ENCODE measurements at places on chromosomes 3 and 15.

GRCh38 chr3:197171481-197172067, 126.8 kb downstream of the DLG1 start:
- no peak for DNase-seq

DNA sequence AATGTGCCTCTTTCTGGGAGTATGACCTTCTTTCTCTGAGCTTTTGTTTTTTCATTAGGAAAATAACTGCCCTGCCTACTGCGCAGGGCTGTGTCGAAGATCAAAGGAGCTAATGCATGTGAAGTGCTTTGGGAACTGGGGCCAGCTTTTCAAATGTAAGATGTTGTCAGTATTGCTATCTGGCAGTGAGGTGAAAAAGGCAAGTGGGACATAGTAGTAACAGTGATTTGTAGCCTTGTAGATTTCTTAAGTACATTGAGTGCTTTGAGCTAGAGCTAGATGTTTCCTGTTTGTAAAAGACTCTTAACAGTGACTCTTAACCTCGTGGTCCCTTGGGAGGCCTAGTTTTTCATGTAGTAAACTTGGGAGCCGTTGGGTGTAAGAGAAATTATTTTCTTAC, 126.5 kb downstream of the ECT2 start:
- DNase-seq = no peak

GRCh38 chr3:69855436-69856162, 116.3 kb downstream of the MITF start:
- no peak for DNase-seq

DNA sequence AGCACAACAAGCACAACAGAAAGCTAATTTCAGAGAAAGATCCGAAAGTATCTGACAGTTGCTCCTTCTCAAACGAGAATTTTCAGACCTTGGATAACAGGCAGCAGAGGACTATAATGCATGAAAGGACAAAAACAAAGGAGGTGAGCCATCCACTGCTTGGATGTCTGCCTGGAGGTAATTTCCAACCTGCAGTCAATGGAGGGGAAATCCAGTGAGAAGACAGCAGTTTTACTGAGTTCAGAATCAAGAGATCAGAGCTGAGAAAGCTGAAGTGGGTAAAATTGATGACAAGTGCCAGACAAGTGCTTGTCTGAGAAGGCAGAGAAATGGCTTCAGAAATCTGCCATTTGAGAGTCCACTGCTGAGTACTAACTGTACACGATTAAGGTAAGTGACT, 22.1 kb downstream of the UBE3A start:
- no peak for DNase-seq

DNA sequence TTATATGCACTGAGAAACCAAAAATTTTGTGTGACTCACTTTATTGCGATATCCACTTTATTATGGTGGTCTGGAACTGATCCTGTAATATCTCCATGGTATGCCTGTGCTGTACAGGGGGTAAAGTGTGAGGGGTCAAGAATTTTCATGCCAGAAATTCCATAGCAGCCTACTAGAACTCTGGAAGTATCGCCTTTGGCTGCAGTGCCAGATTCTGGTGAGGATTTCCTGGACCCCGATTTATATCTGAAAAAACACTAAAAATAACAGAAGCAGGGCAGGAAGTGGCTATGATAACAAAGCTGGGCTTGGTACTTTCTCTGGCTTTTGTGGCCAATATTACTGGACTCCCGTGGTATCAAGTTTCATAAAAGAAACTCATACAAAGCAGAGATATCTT, 36.4 kb downstream of the CCDC80 start:
- no peak for DNase-seq

- DNase-seq = no peak
Measured at GRCh38 chr15:45328663-45329062, 49.7 kb downstream of the GATM start.

DNA sequence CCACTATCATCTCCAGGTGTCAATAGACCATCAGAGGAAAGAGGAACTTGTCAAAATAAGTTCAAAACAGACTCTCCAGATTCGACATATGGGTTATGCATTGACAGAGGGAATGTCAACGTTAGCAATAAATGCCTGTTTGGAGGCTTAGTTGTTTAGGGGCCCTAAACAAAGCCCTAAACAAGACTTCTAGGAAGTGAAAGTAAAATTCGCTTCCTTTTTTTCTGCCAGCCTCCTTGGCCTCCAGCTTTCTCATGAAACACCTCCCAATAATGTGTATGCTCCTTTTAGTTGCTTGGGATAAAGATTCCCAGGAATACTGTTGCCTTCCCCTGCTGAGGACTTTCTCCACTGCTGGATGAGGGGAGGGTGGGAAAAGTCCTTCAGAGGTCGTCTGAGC, 70.9 kb upstream of the ARNT2 start:
- no peak for DNase-seq

DNA sequence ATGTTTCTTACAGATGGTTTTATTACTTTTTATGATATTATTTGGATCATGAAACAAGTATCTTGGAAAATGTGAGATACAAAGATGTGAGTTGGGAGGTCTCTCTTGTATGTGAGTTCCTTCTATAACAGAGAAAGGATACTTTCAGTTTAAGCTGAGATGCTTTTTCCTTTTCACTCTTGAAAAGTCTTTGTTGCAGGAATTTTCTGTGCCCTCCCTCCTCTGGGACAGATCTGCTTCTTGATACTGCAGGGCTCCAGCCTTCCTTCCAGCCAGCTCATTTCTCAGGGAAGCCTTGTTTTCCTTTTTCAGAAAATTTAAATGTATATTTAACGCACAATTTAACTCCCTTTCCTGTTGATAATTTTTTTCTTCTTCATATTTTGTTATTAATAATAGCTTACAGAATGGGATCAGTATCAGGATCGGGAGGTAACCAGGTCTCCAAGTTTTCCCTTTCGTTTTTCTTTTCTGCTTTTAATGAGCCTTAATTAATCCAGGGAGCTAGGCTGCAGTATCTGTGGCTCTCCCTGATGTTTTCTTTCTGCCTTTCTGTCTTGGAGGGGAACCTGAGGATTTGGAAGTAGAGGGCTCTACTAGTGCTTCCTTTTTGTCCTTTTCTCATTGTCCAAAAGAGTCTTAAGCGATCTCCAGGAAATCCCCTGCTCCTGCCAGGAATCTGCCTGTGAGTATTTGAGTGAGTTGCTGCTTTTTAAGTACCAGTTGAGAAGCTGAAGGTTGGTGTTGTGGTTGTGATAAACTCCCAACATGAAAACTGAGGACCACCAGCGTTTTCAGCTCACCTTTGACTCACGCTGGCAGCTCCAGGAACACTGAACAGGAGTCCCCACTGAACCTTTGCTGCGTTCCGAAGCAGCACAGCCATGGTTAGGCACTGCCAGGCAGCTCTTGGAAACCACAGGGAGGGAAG, 105.7 kb downstream of the IGF1R start:
- no peak for DNase-seq

DNA sequence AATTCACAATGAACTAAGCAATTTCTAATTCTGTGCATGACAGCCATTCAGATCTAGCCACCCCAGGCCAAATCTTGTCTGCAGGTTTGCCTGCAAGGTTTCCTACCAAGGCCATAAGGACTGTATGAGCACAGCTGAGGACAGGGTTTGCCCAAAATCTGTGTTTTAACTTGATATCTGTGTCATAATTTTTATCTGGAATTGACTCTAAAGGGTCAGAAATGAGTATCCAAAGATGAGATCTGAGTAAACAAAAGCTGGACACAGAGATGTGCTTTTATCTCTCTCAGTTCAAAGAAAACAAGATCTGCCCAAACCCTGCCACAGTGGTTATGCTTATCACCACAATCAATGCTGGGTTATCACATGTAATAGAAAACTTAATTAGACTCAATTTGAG, 154.6 kb upstream of the COL8A1 start:
- DNase-seq = no peak

DNA sequence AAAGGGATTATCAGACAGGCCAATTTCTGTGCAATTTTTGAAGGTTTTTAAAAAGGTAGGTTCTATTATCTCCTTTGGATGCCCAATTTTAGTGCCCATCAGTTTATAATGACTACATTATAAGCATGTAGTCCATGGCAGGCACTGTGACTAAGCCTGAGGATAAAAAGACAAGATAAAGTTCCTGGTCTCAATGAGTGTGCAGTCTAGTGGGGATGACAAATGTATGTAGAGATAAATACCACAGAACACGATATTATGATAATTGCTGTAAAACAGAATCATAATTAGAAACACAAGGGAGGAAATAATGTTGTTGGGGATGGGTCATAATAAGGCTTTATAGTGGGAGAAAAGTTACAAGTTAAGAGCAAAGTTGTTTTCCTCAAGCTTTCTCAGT, 163.1 kb downstream of the ZNF385D start:
- DNase-seq = no peak

DNA sequence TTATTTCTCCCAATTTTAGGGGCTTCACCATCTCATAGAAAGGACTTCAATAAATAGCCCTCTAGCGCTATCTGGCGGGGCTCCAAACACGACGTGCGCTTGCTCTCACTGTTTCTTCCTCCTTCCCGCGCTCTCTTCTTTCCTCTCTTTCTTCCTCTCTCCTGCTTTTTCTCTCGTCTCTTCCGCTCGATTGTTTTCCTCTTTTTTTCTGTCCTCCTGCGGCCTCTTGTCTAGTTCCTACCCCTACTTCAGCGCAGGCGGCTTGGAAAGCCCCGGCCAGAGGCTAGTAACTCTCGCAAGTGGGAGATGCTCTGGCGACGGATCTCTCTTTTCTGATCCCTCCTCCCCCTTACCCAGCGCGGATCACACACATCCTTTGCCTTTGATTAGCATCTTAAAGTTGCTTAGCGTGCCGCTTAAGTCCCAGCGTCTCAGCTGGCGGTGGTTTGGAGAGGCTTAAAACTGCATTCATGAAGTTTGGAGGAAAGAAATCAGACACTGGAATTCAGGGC, 6.2 kb upstream of the MEIS2 start:
- DNase-seq = no peak

DNA sequence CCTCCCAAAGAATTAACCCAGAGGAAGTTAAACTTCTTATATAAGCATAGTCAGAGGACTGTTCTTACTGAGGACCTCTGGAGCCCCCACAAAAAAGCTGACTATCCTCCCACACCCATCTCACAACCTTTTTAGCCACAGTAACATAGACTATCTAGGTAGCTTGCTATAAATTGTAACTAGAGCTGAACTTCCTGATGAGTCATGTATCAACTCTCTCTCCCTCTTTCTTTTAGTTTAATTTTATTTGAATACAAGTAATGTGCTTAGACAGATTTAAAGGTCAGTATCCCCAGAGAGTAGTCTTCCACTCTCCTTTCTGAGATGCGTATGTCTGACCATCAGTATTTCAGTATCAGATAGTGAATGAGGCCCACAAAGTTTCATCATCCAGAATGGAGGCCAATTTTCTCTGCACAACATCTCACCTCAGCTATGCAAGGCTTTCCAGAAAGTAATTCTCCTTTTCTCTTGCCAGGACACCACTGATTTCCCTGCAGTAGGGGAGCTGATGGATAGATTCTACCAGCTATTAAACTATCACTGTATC, 104.0 kb upstream of the MYRIP start:
- DNase-seq = no peak

DNA sequence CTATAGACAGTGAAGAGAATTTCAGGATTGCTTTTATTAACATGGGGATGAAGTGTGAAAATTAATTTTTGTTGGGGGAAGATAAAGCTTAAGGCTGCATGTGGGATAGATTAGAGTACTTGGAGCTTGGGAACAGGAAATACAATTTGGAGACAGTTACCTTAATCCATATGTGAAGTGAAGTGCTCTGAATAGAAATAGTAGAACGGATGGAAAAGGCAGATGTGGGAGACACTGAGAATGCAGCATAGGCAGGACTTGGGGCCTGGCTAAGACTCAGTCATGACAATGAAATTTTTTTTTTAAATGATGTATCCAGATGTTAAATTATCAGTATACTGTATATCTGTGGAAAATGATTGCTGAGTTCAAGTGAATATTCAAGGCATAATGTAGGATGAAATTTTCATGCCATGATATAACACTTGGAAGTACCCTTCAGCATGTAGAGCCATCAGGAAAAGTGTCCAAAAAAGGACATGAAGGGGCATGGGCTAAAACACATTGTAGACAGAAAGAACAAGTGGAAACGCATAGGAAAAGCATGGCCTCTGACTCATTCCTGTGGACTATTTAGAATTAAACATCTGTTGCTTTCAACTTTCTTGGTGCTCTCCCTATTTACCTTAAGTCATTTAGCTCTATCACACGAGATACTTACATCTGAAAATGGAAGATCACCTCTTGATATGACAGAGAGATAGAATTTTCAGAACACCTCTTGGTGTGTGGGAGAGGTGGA, 134.8 kb downstream of the RBMS3 start:
- DNase-seq = no peak

DNA sequence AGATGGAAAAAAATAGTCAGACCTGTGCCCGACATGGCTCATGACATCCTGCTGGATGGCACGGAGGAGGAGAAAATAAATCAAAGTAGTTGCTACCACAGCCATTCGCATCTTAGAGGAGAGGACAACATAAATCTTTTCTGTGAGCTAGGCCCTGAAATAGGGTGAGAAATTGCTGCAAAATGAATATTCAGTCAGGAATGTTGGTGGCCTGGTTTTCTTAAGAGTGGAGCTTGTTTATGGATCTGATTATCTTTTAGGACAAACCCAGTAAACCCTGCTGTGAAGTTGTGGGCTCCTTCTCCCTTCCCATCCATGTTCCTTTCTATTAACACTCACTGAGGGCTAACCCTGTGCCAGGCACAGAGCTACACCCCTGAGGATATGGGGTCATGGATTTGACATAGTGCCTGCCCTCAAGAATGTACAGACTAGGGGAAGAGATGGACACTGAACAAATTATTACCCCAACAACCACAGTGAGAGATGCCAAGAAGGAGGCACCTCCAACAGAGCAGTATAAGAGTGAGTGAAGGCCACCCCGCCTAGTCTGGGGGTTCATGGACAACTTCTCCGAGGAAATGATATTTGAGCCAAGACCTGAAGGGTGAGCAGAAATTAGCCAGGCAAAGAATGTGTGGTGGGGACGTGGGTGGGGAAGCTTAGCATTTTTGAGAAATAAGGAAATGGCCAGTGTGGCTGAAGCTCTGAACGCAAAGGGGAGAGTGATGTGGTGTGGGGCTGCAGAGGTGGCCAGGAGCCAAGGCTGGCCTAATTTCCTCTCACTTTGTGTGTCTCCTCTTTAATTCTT, 68.9 kb upstream of the ARL8B start:
- DNase-seq = no peak

DNA sequence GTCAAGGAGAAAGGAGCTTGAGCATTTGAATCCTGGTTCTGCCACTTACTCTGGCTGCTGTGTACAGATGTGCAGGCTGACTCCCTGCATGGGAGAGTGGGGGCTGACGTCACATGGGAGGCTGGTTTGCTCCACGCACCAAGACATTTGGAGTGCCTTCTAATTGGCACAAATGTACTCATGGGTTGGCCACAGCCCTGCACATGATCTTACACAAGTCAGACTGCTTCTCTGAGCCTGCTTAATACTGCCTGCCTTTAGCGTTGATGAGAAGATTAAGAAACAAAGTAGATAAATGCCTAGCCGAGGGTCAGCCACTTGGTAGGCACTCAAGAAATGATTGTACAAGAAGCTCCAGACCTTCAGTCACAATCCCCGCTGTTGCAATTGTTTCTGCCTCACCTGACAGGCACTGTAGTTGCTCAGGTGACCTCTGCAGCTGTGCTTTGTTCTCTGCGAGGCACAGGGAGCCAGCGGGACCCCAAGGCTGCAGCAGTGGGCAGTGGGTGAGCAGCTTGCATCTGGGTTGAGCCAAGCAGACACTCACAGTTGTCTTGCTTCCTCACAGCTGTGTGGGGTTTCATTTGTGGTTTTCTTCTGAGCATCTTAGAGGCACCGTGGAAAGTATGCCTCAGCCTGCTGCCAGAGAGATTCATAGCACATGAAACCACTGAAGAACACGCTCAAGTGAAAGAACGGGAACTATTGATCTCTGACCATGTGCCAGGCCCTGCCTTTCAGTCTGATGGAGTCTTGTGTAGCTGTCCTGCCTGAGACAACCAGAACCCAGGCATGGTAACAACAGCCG, 33.1 kb downstream of the GRK7 start:
- no peak for DNase-seq

GRCh38 chr3:2567451-2567850, 468.8 kb downstream of the CNTN4 start:
- no peak for DNase-seq

Measured in coronary artery (tissue), 2 donors.